ENCODE measurements at places on chromosomes 1 and 21.
A peak's percentile ranks its signal among the peaks of the same experiment; 100 is the strongest.

GRCh38 chr1:177933881-177934280, 36.0 kb downstream of the SEC16B start:
- DNase-seq, result no peak

DNA sequence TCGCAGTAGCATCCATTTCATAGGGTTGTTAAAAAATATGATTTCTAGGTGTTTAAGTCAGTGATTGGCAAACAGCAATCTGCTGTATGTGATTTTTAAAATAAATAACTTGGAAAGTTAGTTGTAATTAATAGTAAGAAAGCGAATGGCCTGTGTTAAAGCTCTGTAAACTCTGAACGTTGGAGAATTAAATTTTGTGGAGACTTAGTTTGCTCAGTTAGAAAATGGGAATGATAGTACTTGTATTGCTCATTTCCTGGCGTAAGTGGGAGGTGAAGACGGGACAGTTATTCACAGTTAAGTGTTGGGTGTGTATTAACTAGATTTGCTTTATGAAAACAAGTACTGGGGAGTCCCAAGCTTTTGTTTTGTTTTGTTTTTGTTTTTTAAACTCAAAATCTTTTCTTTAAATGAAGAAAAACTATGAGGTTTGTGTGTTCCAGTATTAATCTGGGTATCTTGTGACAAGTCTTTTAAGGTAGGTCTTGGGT, 995 bp downstream of the CACYBP start:
- DNase-seq, result no peak

DNA sequence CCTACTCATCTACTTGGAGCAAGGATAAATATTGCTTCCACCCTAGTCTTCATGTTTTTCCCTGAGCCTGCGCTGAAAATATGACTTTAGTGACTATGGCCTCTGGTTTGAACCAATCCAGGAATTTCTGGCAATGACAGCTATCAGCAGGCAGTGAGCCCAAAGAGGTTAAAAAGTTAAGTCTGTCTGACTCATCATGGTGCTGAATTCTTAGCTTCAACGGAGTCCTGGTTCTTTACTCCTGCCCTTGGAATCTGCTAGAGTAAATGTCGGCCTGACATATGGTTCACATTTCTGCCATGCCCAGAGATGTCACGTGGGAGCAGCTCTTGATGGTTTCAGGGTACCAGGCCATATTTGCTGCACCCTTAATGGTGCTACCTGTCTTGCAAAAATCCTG, 351.6 kb upstream of the PLXNA2 start:
- DNase-seq, result no peak

- DNase-seq, result peak; percentile 56
These were observed 47.1 kb downstream of the MYSM1 start for GRCh38 chr1:58652651-58653184.

Data from neural crest cell (in vitro differentiated cells).